ENCODE measurements at places on chromosomes 12 and 14.

DNA sequence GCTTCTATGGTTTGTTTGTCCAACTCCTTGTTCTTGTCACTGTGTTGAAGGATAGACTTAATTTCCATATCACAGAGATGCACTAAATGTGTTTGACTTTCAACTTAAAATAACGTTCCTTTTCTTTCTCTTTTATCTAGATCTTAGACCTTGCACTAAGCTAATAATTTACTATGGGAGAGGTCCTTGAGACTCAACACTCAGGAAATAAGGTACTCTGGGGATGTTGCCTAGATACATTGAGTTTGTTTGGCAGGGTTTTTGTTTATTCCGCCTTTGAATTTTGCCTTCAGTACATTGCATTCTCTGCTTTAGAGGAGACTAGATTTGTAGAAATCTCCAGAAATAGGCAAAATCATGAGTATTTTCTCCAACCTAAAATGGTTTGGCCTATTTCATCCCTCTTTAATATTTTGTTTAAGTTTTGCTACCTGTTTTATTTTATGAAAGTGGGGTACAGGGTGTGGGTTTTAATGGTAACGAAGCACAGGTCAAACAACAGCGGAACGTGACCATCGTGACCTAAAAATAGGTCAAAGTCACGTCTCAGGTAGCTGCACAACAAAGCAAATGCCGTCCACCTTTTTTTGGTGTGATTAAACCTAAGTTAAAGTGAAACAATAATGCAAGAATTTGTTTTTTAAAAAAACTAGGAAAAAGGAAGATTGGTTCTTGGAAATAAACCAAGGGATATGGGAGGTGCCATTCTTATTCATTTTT lies 115.3 kb upstream of the CPSF6 start:
- no peak for DNase-seq

- DNase-seq: no peak
Measured at GRCh38 chr12:114894076-114894475, 210.1 kb upstream of the TBX3 start.

GRCh38 chr14:98633380-98633779 lies 638.6 kb downstream of the BCL11B start:
- peak; percentile 70 for DNase-seq

DNA sequence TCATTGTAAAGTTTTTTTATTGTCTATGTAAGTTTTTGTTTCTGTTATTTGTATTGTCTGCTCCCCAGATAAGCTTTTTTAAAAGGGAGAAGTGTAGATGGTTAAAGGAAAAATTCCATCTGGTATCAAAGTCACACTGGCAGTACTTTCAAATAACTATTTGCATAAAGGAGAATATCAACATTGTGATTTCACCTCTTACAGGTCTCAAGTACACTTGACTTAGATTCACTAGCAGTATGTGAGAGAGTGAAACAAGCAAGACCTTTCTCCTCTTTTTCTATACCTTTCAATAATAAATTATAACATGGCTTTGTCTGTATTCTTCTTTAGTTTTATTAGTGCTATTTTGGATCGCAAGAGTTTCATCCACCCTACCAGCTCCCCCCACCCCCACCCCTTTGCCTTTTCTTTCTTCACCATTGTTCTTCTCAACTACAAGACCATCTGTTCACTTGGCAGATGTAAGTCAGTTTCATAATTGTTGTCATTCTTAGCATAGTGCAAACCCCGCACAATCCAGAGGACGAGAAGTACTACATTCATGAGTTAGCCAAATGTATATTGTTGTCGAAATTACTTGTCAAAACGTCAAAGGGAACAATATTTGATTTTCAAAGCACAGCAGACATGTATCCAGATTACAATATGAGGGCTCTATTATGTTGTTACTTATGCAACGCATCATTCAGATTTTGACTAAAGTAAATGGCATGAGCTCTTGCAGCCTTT lies 602.7 kb upstream of the FLRT2 start:
- peak; percentile 1 for DNase-seq

DNA sequence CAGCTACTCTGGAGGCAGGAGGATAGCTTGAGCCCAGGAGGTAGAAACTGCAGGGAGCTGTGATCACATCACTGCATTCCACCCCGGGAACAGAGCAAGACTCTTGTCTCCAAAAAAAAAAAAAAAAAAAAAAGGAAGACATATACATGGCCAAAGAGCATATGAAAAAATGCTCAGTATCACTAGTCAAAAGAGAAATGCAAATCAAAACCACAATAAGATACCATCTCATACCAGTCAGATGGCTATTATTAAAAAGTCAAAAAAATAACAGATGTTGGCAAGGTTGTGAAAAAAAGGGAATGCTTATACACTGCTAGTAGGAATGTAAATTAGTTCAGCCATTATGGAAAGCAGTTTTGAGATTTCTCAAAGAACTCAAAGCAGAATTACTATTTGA lies 174.8 kb upstream of the ATF7IP start:
- no peak for DNase-seq

- DNase-seq: no peak
Measured at GRCh38 chr12:58425481-58426392, 484.4 kb downstream of the ATP23 start.

DNA sequence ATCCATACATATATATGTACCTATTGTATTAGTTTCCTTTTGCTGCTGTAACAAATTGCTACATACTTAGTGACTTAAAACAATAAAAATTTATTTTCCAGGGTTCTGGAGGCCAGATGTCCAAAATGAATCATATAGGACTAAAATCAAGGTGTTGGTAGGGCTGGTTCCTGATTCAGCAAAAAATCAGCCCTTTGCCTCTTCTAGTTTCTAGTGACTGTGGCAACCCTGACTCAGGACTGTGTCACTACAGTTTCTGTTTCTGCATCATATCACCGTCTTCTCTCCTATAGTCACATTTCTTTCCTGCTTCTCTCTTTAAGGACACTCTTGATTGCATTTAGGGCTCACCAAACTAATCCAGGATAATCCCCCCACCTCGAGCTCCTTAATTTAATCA lies 386.3 kb upstream of the TBX3 start:
- DNase-seq: no peak

DNA sequence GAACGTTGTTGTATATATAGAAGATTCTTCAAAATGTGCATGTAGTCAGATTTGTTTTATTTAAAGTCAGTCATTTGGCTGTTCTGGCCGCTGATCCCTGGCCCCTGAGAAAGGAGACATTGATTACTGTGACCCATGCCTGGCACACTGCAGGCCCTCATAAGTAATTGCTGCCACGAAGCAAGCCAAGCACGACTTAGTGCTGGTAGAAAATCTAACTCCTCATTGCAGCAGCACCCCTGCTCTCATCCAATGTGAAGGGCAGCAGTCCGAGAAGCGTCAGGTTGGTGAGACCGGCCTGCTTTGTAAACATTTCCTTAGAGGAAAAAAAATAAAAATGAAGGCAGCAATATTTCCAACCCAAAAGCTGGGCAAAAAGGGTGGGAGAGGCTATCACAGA lies 22.8 kb upstream of the TMTC2 start:
- DNase-seq: peak; percentile 51
